Fibroblast of skin of scalp (primary cell): ENCODE measurements at places on chromosomes 1 and 21.

DNA sequence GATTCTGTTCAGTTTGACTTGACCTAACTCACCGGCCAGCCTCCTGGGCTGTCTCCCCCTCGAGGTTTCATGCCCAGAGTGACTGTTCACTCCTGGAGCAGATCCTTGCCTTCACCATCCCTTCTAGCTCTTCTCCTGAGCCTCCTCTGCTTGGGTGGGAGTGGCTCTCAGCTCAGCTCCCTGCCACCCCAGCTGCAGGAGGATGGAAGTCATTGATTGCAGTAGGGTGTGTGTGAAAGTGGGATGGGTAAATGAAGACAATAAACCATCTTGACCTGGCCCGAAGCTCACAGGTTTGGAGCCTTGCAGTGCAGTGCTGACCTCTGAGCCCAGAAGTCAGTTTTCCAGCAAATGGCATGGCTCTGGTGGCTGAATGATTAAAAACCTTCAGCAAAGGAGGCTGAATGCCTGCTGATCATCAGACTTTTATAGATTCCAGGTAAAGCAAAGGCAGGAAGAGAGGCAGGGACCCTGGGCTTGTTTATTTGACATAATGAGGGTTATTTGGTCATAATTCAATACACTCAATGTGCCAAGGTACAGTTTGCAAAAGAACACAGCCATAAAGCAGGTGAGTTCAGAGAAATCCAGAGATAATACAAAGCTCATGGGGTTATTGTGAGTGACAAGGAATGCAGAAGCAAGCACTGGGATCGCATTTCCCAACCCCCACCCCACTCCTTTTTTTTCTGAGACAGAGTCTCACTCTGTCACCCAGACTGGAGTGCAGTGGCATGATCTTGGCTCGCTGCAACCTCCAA, 17.5 kb upstream of the TFF3 start:
- DNase-seq: no peak

- DNase-seq: no peak
Observed at GRCh38 chr1:227218870-227219573, 99.3 kb downstream of the CDC42BPA start.

GRCh38 chr1:231918239-231919015, 291.8 kb downstream of the DISC1 start:
- peak; percentile 50 for DNase-seq

DNA sequence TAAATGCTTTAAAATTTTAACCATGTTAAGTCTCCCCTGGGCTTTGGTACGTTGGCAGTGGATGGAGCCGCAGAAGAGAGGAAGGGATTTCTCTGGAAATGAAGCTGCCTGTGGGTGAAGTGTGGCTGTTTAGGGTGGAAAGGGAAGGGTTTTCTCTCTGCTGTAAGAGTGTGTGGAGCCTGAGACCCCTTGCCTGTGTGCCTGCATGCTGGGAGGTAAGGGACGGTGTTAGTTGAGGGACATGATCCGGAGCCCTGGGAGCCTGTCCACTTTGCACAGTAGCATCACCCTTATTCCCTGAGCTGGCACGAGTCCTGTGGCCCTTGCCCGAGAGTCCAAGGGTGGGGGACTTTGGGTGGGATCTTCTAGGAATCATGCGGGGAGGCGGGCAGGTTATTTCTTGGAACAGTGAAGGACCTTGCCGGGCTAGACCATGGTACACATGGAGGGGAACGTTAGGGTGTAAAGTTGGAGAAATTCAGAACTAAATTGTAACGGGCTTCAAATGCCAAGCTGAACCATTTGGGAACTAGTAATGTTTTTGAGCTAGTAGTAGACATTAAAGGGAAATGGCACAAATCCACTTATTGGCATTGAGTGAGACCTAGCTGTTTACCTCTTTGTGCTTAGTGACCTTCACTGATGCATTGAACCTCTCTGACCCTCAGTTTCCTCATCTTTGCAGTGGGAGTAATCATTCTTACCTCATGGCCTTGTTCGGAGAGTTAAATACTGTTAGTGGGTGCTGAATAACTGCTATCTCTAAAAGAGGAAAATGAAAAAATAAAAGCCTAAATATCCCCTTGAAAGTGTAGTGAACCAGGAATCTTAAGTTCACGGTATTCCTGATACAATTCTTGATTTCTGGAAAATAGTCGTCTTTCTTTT, 3.5 kb downstream of the GALNT2 start:
- no peak for DNase-seq

DNA sequence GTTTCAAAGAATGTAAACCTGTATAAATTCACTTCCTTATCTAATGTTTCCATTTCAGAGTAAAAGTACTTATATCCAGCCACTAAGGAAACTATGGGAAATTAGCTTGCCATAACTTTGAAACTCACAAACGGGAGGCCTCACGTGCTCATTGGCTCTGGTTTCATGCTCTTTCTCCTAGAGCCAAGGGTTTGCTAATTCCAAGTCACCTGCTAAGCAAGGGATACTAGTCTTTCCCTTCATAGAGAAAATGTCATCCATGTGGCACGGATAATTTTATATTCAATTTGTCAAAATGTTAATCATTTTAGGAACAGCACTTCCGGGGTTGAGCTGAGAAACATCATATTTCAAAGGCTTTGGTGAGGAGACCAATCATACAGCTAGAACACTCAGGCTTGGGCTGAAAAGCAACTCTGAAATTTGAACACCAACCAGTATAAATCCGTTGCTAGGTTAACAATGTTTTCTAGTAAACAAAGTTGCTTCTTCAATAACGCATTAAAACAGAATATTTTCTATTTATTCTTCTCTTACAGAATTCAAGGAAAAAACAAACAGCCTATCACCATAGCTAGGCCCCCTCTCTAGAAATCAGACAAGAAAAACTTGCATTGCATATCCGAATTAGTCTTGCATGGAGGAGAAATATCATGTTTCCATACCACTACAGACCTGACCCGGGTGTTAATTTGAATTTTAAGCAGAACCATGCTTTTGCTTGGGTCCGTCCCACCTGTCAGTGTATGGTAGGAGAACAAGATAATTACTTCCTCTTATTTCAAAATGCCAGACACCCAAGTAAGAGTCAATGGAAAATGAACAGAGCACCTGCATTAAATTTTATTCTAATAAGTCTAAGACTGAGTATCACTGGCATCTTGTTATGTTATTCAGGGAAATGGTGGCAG, 196.1 kb upstream of the ESRRG start:
- no peak for DNase-seq

- no peak for DNase-seq
Observed at GRCh38 chr1:230114237-230114651, 47.2 kb downstream of the GALNT2 start.

GRCh38 chr1:30801771-30802198, 44.2 kb upstream of the LAPTM5 start:
- peak; percentile 66 for DNase-seq

DNA sequence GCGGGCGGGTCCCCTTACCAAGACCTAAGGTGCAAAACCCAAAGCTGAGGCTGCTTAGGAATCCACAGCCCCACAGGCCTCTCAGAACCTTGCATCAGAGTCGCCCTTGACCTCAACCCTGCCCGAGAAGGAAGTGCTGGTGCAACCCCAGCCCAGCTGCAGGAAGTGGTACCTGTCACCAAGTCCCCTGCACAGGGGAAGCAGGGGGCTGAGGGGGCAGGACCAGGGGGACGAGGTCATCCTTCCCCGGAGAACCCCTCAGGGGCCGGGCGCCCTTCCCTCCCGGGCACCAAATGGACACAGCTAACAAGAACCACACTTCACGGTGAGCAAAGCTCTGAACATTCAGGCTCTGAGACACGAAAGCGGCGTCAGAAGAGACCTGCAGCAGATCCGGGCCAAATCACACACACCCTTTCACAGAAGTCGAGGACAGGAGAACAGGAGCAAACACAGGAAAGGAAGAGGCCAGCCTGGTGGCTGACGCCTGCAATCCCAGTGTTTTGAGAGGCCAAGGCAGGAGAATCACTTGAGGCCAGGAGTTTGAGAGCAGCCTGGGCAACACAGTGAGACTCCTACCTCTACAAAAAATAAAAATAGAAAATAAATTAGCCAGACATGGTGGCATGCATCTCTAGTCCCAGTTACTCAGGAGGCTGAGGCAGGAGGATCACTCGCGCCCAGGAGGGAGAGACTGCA, 6.4 kb downstream of the ITGB2 start:
- no peak for DNase-seq

DNA sequence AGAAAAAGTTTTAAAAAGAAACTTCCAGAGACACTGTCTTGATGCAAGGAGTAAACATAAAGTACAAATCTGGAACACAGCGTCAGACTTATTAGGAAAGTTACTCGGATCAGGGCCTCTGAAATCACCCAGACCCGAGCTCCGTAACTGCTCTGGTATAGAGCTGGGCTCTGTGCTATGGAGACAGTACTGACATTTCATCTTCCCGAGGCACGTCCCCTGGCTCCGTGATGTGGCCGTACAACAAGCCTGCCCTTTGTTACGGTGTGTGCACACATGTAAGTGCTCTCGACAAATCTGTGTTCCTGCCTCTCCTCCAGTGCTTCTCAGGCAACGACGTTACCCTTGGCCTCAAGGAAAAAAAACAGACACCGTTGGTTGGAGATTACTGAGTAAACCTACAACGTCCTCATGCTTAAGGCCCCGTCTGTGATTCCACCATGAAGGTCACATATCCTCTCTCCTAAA, 107.0 kb upstream of the IRF2BP2 start:
- DNase-seq: no peak

DNA sequence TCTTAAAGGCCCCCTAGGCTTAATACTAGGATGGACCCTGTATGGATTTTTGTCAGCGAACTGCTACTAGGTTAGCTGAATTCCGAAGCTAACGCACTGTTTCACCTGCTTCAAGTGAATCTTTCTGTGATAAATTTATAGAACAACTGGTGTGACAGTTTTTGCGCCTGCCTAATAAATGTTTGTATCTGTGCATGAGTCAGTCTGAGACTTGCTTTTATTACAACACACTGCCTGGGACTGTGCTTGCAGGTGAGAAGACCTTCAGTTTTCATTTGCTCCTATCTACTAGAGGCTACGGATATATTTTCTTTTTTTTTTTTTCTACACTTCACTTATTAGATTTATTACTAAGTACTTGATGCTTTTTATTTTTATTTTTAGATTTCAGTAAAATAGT, 420.9 kb downstream of the SMYD3 start:
- no peak for DNase-seq

GRCh38 chr1:223659711-223660110, 5.8 kb downstream of the CAPN8 start:
- no peak for DNase-seq

DNA sequence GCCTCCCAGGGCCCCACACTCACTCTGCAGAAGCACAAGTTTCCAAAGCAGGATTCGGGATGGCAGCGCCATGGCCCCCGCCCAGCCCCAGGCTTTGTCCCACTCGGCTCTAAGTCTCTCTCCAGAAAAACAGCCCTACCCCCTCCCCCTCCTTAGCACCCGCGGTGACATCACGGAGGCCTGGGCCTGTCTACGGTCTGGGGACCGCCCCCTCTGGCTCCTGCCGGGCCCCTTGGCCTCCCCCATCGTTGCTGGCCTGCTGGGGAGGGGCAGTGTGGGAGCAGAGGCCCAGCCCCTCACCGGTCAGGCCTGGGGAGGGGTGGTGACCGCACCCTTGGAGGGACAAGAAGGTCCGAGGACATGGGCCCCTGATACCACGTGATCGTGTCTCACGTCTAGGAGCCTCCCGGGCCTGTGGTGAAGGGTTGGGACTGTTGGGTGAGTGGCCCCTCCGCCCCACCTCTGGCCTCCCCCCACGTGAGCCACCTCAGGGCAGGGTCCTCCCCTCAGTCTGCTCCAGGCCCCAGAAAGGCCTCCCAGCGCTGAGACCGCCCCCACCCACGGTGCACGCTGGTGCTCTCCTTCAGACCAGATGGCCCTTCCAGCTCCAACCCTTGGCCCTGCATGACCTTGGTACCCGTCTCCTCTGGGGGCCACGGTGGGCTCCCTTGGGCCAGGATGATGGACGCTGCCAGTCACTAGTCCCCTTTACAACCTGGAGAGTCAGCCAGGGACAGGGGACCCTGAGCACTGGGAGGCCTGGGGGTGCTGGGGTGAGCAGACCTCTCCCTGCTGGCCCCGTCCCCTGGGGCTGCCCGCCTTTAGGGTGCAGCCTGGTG, at the start of gene MXRA8:
MXRA8 (minus strand) TSS at position 123 of the 839 bp plus-strand sequence; CDS start at position 72, 51 bp downstream.
- DNase-seq: peak; percentile 94

- peak; percentile 61 for DNase-seq
Observed at GRCh38 chr1:186643614-186644013, 36.6 kb downstream of the PTGS2 start.

DNA sequence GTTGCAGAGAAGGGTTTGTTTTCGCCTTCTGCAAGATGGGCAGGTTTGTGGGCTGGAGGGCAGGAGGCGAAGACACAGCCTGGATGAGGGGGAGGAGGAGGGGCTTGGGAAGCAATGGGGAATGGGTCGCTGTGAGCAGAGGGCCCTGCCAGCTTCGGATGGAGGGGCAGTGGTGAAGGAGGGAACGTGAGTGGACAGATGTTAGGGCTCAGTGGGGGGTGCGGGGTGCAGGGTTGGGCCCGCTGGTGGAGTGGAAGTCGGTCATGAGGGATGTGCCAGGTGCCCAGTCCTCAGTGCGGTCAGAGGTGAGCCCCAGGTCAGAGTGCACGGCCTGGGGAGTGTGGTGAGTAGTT, 55.5 kb upstream of the ABCG1 start:
- no peak for DNase-seq
